IPS DF 19.7 (cell line): ENCODE measurements at places on chromosomes 7 and 10.
A peak's percentile ranks its signal among the peaks of the same experiment; 100 is the strongest.

- peak; percentile 45 for DNase-seq
Observed at GRCh38 chr10:84715911-84716310, 387.5 kb downstream of the CCSER2 start.

DNA sequence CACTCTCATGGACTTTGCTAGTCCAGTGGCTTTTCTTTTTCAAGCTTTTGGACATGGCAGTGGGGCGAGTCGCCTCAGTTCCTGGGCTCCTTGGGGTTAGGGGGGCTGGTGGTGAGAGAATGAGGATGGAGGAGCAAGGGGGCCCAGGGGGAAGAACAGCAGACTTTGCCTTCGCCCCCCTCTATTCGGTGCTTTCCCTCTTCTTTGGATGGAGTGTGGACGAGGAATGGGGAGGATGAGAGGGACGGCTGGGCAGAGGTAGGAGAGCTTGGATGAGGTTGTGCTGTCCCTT, 255 bp downstream of the MAGI2 start:
- DNase-seq: no peak

DNA sequence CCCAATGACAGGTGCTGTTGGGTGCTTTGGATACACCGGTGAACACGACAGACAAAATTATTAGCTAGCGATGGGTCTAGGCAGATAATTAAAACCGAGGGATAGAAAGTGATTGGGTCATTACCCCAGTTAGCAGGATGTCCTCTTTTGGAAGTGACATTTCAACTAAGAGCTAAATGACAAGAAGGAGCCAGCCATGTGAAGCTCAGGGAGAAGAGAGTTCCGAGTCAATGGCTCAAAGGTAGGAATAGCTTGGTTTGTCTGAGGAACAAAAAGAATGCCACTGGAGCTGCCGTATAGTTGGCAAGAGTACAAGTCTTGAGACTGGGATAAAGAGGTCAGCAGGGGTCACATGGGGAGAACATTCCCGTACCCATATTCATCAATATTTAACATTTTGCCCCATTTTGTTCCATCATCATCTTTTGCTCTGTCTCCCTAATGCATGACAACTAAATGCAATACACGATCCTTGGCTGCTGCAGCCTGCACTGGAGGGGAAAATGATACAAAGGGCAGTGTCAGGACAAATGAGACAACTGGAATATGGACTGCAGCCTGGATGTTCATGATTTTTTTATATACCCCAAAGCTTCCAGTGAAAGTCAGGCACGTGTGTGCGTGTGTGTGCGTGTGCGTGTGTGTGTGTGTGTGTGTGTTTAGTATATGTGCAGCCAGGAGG, 115.7 kb downstream of the ICA1 start:
- no peak for DNase-seq

- no peak for DNase-seq
Observed at GRCh38 chr7:81268551-81268950, 349.7 kb upstream of the SEMA3C start.

GRCh38 chr7:155649588-155649987, 5.1 kb downstream of the RBM33 start:
- DNase-seq: no peak

- DNase-seq: no peak
Observed at GRCh38 chr10:20746856-20747255, 150.3 kb downstream of the NEBL start.

GRCh38 chr7:137084607-137085380, 216.3 kb downstream of the CHRM2 start:
- DNase-seq: no peak

DNA sequence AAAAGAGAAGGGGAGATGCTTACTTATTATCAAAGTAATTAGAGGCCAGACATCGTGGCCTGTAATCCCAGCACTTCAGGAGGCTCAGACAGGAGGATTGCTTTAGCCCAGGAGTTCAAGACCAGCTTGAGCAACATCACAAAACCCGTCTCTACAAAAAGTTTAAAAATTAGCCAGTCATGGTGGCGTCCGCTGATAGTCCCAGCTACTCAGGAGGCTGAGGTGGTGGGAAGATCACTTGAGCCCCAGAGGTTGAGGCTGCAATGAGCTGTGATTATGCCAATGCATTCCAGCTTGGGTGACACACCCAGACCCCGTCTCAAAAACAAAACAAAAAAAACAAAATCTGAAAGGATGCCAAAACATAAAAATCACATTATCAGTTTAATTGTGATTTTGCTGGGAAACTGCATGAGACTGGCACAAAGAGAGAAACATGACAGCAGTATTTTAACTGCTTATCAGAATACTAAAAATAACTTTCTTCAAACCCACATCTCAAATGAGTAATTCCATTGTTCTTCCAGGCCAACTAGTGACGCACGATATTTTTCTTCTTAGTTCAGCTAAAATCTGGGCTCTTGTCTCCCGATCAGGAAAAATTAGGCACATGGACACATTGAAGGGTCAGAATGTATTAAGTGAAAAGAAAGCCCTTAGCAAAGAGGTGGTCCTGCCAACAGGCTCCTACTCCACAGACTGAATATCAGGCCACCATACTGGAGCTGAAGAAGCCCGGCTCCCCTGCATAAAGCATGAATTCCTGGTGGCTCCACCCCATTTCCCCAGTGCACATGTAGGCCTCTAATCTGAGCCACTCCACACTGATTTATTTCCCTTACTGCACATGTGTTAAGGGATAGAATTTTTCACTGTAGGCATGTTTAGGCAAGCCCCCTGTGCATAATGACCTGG, 9.6 kb upstream of the CCM2 start:
- no peak for DNase-seq

DNA sequence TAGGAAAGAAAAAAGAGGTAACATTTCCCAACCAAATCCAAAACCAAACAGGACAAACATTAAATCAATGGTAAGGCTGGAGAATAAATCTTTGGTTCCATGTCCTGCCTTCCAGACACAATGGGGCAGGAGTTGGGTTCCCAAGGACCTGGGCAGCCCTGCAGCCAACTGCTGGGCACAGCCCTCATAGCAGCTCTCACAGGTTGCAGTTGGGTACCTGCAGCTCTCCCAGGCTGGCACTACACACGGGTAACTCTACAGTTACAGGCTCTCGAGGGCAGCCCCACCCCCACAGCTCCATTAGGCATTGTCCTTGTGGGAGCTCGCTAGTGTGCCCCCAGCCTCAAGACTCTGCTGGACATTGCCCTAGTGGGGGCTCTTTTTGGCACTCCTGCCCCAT, 7.5 kb downstream of the GRB10 start:
- DNase-seq: no peak

- no peak for DNase-seq
Observed at GRCh38 chr7:106997487-106998271, 46.8 kb upstream of the PRKAR2B start.

DNA sequence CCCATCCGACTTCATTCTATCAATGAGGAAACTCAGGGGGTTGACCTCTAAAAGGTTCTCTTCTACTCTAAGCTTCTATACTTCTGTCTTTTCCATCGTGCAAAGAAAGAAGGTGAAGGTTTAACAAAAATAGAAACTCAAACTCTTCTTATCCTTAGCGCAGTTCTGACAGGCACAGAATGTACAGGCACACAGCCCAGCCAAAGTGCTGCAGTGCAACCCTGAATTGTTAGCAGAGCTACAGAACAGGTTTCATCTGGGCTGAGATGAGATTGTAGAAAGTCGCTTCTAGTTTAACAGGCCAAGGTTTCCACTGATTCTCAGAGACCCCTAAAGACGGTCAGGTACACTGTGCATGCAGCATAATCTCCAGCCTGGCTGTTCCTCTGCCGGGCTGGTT, 79.3 kb upstream of the AFAP1L2 start:
- no peak for DNase-seq

DNA sequence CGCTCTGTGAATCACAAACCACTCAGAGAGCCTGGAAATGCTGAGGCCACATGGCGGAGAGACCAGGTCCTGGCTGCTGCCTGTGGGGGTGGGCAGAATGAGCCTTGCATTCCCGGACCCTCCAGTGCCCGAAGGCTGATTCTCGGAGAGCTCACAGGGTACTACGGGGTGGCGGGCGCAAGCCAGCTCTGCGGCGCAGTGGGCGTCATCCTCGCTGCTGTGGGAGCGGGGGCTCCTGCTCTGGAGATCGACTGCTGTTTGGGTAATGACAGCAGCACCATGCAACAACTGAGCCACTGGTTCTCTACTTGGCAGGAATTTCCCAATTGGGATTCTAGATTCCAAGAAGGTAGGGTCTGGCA, 108.0 kb downstream of the PTPRN2 start:
- no peak for DNase-seq

DNA sequence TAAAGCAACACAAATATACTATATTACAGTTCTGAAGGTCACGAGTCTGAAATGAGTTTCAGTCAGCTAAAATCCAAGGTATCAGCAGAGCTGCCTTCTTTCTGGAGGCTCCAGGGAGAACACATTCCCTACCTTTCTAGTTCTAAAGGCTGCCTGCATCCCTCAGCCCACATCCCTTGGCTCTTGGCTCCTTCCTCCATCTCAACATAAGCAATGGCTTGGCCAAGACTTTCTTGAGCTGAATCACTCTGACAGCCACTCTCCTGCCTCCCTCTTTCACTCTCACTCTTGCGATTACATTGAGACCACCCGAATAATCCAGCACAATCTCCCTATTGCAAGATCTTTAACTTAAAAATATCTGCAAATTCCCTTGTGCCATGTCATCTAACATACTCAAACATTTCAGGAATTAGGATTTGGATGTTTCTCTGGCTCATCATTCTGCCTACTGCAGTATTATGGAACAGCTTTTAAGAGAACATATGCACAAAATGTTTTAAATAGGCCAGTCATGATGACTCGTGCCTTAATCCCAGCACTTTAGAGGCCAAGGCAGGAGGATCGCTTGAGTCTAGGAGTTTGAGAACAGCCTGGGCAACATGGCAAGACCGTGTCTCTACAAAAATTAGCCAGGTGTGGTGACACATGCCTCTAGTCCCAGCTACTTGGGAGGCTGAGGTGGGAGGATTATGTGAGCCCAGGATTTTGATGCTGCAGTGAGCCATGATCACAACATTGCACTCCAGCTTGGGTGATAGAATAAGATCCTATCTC, 144.2 kb upstream of the VSTM2A start:
- no peak for DNase-seq

DNA sequence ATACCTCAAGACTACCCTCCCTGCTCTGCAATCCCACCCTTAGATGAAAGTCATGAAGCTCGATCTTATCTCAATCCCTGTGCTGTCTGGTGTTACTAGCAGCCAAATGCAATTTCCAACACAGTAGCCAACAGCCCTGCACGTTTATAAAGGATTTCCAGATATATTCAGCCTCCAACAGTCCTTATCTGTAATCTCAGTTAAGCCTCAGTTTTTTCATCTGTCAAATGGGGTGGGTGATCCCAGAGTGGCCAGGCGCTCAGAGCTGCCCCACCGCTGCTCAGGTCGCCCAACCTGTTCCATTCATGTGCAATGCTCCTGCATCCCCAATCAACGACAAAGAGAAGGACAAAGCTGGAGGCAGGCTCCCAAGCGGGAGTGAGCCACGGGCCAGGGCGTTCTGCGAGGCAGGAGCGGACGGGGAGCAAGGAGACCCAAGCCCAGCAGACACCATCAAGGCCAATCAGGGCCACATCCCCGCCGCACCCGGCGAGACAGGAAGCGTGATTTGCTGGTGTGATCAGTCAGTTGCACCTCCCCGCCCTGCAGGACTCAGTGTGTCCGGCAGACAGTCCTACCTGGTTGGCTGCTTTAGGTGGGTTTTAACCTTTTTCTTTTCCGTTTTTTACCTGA, 19.7 kb downstream of the PDGFA start:
- no peak for DNase-seq

DNA sequence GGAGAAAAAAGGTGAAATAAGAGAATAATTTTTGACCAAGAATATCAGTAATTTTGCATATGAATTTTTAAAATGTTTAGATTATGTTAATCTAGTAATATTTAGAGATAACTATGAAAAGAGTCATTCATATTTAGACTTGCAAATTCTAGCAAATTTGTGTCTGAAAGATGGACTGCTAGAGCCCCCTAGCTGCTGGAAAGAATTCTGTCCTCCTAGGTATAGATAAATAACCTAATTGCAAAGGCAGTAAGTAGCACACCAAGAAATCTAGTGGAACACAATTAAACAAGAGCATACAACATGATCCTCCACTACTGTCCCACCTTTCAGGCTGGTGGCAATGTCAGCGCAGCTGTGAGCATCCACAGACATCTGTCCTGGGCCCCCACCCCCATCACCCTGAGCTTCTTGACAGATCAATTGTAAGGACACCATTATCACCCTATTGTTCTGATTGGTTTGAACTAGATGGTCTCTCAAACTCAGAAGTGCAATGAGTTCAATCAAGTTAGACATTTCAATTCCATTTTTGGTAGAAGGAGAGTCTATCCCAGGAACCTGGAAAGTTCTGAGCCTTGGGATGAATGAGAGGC, 15.0 kb upstream of the GFRA1 start:
- DNase-seq: no peak

- no peak for DNase-seq
Observed at GRCh38 chr7:27242555-27243339, at the start of gene EVX1. EVX1 (plus strand) TSS chr7:27242802; CDS start chr7:27243031, 229 bp downstream.

DNA sequence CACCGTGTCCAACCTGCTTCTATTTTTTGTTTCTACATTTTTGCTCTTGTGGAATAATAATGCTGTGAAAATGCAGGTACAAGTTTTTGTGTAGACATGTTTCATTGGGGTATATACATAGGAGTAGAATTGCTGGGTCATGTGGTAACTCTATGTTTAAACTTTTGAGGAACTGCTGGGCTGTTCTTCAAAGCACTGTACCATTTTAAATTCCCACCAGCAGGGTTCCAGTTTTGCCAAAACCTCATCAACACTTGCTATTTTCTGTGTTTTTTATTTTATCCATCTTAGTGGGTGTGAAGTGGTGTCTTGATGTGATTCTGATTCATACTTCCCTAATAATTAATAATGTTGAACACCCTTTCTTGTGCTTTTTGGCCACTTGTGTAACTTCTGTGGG, 138.6 kb downstream of the RGS10 start:
- DNase-seq: no peak

DNA sequence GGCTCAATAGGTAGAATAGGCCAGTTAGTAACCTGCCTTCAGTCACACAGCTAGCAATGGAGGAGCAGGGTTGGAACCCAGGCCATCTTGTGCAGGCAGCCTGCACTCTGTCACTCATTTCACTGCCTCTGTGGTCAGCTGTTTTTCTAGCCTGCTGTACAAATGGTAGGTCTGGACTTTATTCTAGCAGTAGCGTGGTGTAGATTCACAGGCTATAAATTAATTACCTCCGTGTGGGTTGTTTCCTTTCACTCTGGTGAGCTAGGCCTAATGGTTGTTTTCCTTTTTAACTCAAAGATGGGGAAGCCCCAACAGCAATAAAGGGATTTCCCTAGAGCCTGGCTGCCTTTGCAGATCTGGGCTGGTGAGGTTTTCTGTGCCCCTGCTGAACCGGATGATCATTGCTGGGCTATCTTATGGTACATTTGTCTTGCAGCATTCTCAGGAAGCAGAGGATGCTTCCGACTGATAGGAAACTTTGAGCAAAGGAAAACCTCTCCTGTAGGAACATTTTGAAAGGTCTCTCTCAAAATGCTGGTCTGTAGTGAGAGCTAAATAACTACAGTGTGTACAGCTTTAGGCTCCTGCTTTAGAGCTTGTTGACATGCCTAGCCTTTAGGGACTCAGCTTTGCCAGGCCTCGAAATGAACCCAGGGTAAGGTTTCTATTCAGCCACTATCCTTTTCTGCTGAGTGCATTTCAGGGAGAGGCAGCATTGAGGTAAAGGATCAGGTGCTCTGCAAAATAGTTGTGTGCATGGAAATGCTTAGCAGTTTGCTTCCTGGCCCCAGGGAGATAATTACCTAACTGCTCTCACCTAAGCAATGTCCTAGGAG, 157.4 kb downstream of the ST7 start:
- no peak for DNase-seq
